ENCODE measurements at places on chromosomes 2 and 18. TPM values are rescaled to one million over a fixed set of nuclear protein-coding genes. Genes with fewer than 3 reads are reported as not detected.

MYO5B gene
- 0.04 TPM for polyA plus RNA-seq

NCKAP5 gene
- polyA plus RNA-seq, result not detected

ATP8B1 gene
- not detected for polyA plus RNA-seq

POTEI gene
- polyA plus RNA-seq, result not detected

CDK5R2 gene
- not detected for polyA plus RNA-seq

KYNU gene
- polyA plus RNA-seq, result 0.13 TPM

DCDC2C gene
- polyA plus RNA-seq, result not detected

PIGN gene
- 19.1 TPM for polyA plus RNA-seq

EFEMP1 gene
- not detected for polyA plus RNA-seq

SLC38A11 gene
- polyA plus RNA-seq, result not detected

PFN4 gene
- not detected for polyA plus RNA-seq

ADAM17 gene
- 11.0 TPM for polyA plus RNA-seq

FKBP7 gene
- polyA plus RNA-seq, result 2.7 TPM

GPR39 gene
- polyA plus RNA-seq, result not detected

GALNT3 gene
- polyA plus RNA-seq, result not detected

IL1A gene
- not detected for polyA plus RNA-seq

VWC2L gene
- not detected for polyA plus RNA-seq

SNX17 gene
- 187 TPM for polyA plus RNA-seq

SIX3 gene
- polyA plus RNA-seq, result not detected

STK39 gene
- 2.7 TPM for polyA plus RNA-seq

TRABD2A gene
- 204 TPM for polyA plus RNA-seq

RUFY4 gene
- polyA plus RNA-seq, result not detected

EVX2 gene
- polyA plus RNA-seq, result not detected

PTPRN gene
- not detected for polyA plus RNA-seq

ANKRD30BL gene
- polyA plus RNA-seq, result not detected

ODC1 gene
- 48.3 TPM for polyA plus RNA-seq

GPAT2 gene
- 0.34 TPM for polyA plus RNA-seq
